IPS DF 19.7 (cell line): ENCODE measurements at places on chromosomes 7 and 10.

DNA sequence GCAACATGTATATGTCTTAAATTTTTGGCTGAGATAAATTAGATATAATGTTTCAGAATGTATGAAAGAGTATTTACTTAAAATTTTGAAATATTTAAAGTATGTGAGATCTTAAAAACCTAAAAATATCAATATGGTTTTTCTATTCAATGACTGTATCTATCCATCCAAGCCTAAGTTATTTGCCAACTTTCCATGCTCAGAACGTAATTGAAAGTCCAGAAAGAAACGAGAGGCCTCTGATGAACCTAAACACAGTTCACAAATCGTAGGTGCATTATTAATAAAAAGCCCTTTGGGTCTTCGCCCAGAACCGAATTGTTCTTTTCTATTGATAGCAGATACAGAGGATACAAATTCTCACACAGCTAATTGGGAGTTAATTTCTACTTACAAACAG lies 6.5 kb downstream of the SVIL start:
- DNase-seq, result no peak

GRCh38 chr7:43577485-43577951 lies 5.4 kb upstream of the STK17A start:
- DNase-seq, result no peak

DNA sequence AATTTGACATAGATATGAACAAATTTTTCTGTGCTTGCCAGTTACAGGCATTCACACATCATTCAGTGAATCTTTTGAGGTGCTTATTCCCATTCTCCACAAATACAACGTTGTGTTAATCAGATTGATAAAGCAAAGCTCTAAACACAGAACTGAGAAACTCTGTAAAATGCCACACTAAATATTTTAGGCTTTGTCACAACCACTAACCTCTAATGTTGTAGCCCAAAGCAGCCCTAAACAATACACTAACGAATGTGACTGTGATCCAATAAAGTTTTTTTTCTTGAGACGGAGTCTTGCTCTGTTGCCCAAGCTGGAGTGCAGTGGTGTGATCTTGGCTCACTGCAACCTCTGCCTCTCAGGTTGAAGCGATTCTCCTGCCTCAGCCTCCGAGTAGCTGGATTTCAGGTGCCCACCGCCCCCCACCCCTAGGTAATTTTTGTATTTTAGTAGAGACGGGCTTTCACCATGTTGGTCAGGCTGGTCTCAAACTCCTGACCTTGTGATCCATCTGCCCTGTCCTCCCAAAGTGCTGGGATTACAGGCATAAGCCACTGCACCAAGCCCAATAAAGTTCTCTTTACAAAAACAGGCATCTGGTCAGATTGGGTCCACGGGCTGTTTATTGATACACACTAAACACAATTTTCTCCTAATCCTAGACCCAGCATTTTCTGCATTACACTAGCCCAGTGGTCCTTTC lies 6.9 kb downstream of the CYCS start:
- DNase-seq, result no peak

GRCh38 chr10:126972635-126973414 lies 67.6 kb downstream of the DOCK1 start:
- no peak for DNase-seq

DNA sequence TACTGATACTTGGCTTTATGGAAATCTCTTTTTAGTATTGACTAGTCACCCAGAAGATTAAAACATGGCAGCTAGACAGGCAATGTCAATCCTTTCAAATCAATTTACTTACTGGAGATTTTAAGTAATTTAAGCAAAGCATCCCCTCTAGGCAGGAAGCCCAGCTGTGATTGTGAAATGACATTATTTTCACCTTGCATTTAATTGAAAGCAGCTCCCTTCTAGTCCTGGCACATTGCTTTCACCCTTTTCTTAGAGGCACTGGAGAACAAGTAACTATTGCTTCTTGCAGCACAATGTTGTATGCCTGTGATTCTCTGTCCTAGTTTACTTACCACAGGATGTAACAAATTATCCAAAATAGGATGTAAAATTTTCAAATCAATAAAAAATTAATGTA lies 13.3 kb downstream of the ST7 start:
- DNase-seq, result no peak

GRCh38 chr10:31774299-31774900 lies 154.2 kb downstream of the ARHGAP12 start:
- no peak for DNase-seq

GRCh38 chr7:151435103-151435916 lies 4.6 kb downstream of the CRYGN start:
- no peak for DNase-seq

DNA sequence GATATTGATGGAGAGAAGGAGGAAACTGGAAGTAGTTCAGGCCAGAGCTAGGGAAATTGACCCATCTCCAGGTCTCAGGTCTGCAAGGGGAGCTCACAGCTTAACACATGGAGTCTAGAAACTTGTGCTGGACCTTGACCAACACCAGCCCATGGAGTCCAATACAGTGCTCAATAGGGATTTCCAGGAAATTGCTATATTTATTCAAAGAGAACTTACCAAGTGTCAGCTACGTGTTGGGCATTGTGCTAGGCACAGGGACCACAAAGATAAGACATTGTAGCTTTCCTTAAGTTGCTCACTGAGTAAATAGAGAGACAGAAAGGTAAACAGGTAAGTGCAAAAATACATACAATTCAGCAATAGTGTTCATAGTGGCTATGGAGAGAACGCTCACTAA lies 72.7 kb upstream of the ATRNL1 start:
- DNase-seq, result no peak

- DNase-seq, result no peak
Observed at GRCh38 chr10:61539876-61540275, 86.7 kb upstream of the TMEM26 start.
